ENCODE measurements at places on chromosomes 1 and 21. TPM values are rescaled to one million over a fixed set of nuclear protein-coding genes. Genes with fewer than 3 reads are reported as not detected.

Gene ATP6V1G3
- not detected for total RNA-seq

Gene PHTF1
- total RNA-seq = 26.1 TPM

Gene IRF6
- 7.7 TPM for total RNA-seq

Gene PERM1
- 0.12 TPM for total RNA-seq

Gene CTPS1
- 4.8 TPM for total RNA-seq

Data from smooth muscle cell of the coronary artery (primary cell).